ENCODE measurements at places on chromosomes 7 and 10.

DNA sequence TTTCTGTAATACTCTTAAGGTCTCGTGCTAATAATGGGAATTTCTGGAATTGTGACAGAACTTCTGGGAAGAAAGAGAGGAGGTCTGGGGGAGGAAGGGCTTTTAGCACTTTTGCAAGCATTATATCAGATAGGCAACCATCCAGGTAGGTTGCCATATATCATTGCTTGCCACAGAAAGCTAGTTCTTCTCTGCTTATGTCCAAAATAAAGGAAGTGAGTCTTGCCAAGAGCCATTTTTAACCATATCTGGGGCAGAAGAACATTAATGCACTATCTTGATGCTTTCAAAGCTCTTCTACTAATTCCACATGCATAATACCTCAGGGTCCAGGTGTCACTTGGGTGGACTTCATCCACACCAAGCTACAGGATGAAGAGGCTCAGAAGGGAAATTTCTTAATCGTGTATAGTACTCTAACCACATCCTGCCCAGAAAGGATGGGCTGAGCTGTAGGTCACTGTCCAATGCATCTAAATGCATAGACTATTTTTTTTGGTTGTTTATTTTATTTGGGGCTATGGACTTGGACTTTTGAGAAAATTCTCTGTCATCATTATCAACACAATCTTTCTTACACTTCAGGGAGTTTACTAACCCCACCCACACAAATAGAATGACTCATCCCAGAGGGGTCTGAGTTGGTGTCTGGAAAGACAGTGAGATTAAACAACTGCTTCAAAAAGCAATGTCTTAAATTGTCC is 68.9 kb upstream of the ADO start:
- DNase-seq = no peak

- peak; percentile 21 for DNase-seq
Observed at GRCh38 chr10:52313933-52314821, at the start of gene DKK1. Gene DKK1 (plus strand): TSS chr10:52314281. CDS start chr10:52314435, 154 bp downstream.

- DNase-seq = no peak
Observed at GRCh38 chr10:22346096-22346661, 883 bp downstream of the SPAG6 start.

- no peak for DNase-seq
Observed at GRCh38 chr10:128712661-128713400, 586.6 kb upstream of the MKI67 start.

GRCh38 chr10:16905320-16905719 is 88.1 kb upstream of the RSU1 start:
- DNase-seq = no peak

DNA sequence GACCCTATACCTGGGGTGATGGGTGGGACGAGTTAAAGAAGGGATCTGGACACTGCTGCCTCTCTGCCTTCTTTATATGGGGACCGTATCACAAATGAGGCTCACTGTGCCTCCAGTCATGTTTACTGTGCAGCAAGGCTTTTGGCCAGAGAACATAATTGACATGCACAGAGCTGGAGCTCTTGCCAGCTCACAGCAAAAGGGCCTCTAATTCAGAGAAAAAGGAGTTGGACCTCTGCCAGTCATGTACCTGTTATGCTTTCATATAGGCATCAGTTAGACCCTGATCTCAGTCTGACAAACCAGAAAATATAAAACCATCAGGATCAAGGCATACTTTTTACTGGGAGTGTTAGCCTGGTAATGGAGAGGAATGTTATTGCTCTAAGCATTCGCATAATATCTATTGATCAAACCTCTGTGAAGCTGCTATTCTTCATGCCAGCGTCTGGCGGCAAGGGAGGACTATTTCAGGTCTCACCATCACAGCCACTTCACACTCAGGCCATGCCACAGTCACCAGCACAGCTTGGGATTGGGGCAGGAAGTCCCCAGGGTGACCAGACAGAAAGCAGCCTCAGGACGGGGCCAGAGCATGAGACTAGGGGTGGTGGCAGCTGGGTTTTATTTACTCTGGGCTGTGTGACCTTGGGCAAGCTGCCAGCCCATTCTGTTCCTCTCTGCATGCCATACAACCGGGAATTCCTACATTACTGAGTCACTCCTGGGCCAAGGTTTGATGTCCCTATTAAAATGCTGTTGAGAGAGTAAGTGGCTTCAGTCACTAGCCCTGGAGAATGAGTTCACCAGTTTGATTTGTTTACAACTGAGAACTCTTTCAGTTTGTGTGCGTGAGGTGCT is 90.1 kb downstream of the NPSR1 start:
- DNase-seq = no peak
